Uterus (tissue), 4 donors: ENCODE measurements at places on chromosomes 7 and 10. TPM values are rescaled to one million over a fixed set of nuclear protein-coding genes. Genes with fewer than 3 reads are reported as not detected.

Gene PNLIPRP1
- total RNA-seq, result not detected

Gene CPA2
- not detected for total RNA-seq

Gene OPN1SW
- not detected for total RNA-seq

Gene CFAP46
- 9.0 TPM for total RNA-seq

Gene ARHGEF35
- 0.29 TPM for total RNA-seq
